ENCODE measurements at places on chromosomes 7 and 10.

GRCh38 chr10:112753961-112754411 is 196.1 kb upstream of the TCF7L2 start:
- no peak for DNase-seq

GRCh38 chr7:82263920-82264782 is 179.4 kb downstream of the CACNA2D1 start:
- DNase-seq: no peak

- no peak for DNase-seq
These were observed 136.3 kb downstream of the DPY19L1 start for GRCh38 chr7:34900891-34901513.

GRCh38 chr10:113097036-113097435 is 147.0 kb downstream of the TCF7L2 start:
- DNase-seq: no peak

DNA sequence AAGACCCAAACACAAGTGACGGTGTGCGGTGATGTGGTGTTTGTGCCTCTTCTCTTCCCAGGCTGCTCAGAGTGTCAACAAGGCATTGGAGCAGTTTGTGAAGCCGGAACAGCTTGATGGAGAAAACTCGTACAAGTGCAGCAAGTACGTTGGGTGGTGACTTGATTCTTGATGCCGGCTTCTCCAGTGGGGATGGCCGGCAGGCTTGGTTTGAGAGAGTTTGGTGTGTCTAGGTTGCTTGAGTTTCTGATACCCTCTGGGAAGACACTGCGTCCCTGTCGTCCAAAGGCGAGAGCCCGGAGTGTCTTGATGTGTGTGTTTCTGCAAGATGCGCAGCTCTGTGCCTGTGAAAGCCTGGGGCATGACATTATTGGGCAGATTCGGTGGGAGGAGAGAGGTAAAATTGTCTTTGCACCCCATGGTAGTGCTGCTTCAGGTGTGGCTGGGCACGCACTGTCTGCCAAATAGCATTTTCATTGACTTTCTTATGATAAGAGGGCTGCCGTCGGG is 111.8 kb downstream of the ANKRD61 start:
- no peak for DNase-seq
